NCI-H2171 treated with DMSO at 0.1 percent for 48 hours (cell line): ENCODE measurements at places on chromosomes 5 and 9.

GRCh38 chr5:138068742-138069600, 14.9 kb upstream of the WNT8A start:
- peak; percentile 48 for DNase-seq

- DNase-seq = no peak
These were observed 180.2 kb upstream of the GAS1 start for GRCh38 chr9:87127543-87127942.

- DNase-seq = no peak
These were observed 16.6 kb downstream of the ATOX1 start for GRCh38 chr5:151741678-151742423.

GRCh38 chr9:123302348-123303214, 34.2 kb upstream of the STRBP start:
- no peak for DNase-seq

- no peak for DNase-seq
These were observed 262.1 kb downstream of the RFX3 start for GRCh38 chr9:3263698-3264097.

- DNase-seq = no peak
These were observed 49.1 kb upstream of the EXOC3 start for GRCh38 chr5:393846-394275.

DNA sequence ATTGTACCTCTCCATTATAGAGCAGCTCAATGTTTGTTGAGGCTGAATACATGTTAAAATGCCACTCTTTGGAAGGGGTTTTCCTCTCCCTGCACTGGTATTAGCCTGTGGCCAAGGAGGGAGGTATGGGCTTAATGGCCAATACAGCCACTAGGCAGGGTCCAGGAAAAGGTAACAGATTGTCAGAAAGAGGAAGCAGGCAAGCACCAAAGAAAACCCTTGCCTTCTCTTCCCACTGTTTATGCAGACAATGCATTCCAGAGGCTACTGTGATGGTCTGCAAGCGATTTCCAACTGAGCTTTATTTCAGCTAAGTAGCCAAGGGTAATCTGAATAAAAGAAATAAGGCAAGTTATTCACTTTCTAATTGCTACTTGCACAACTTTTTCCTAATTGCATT, 95.3 kb upstream of the SLC27A6 start:
- no peak for DNase-seq

DNA sequence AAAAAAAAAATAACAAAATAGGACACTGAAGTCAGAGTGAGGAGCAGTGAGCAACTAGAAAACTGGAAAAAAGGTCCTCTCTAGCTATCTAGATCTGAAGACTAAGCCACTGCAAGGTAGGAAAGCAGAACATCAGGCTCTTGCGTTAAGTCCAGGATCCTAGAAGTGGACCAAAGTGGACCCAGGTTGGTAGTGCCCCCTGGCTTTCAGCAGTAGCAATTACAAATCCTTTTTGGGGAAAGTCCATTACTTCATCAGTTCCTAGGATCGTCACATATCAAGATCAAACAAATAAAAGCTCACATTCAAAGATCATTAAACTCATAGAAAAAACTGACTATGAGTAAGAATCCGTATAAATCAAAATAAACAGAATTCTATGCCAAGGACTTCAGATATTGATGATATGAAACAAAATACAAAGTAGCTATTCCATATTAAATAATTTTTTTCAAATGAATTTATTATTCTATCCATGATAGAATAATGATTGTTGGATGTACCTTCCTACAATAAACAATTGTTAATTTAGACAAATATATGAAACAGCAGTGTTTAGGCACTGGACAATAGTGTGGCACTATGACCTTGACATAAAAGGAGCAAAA, 6.5 kb upstream of the RICTOR start:
- no peak for DNase-seq

DNA sequence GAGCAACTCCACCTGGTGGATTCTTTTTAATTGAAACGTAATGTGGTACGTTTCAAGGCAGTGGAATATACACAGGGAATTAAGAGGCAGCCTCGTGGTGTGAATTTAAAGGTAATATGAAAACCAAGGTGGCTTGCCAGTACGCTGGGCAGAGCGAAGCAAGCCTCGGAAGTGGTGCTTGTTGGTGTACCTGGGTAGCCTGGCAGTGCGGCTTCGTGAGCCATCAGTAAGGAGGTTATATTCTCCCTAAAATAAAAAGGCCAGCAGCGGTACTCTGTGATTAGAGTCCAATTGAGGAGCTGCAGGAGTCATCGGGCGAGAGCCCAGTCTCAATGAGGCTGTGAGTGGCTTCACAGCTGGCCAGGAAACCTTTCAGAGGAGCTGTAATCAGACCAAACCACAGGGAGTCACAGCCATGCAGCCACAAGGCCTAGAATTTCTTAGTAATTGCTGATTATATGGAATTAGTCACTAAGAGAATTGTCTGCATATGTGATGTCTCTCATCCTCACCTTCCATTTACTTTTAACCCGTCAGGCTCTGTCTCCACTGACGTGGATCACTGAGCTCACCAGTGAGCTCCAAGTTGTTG, 57.7 kb downstream of the DCP2 start:
- DNase-seq = no peak

DNA sequence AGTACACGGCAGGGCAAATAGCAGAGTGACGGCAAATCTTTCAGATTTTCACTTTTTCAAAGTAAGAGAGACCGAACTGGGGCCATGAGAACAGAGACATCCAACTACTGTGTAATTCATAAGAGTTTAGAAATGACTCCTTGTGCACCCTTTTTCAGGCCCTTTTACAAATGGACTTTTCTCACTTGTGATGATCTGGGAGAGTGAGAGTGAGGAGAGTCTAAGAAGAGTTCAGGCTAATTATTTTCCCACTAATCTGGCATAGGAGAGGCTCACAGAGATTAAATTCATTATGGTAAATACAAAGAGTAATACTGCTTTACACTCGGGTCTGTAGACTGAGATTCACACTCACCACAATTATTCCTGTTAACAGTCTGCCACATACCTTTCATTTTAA, 880 bp upstream of the CCNG1 start:
- no peak for DNase-seq

- DNase-seq = no peak
These were observed 7.3 kb upstream of the SPARC start for GRCh38 chr5:151694035-151694485.

DNA sequence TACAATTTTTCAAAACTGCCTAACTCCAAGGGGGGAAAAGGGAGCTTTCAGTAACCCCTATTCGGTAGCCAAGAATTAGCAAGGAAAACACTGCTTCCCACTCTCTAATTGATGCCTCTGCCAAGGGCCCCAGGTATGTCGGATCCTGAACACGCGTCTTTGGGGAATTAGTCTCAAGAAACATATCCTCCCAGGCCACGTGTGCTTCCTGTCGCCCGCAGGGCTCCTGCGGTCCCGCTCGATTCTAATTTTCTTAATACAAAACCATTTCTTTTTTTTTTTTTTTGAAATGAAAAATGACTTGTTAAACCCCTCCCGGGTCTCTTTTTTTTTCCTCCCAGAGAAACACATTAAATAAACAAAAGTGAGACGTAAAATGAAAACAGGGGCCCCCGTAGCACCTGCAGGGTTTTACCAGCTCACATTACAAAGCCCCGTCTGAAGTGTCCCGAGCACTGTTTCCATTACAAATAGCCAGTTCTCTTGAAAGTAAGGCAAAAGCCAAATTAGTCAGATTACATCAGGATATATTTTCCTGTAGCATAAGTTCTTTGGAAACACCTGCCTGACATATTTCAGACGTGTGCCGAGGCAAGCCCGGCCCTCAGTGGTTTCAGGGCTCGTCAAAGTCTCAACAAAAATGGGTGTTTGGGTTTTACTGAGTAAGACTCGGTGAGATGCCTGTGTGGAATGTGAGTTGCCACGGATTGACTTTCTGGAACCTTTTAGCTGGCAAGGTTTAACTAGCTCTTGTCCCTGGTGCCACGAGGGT, 21.5 kb downstream of the SMIM23 start:
- peak; percentile 21 for DNase-seq

DNA sequence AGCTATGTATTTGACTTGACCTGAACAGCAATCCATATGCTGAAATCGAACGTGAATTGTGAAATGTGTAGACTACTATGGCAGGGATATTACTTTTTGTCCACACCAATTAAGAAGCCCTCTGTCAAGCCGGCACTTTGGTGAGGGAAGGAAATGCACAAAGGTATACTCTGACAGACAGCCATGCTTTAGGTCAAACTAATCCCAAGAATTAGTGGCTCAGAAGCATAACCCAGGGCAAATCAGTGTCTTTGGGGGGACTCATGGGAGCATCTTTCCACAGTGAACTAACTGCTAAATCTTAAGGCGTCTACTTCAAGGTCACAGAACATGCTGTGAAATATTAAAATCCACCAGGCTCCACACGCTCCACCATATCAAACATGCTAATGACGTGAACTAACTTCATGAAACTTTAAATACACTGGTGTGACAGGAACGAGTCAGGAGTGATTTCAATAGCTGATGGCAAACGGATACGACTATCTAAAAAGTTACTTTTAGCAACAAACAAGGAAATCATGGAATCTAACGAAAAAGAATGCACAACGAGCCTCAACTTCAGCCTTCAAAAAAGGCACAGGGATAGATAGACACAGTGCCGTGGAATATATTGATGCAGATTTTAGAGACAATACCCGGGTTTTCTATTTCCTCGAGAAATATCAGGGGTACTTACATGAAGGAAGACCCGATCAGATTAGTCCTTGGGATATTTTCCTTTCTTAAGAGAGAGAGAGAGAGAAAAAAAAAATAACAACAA, 527 bp downstream of the MEF2C start:
- no peak for DNase-seq

GRCh38 chr5:178287791-178288105, 55.1 kb upstream of the PHYKPL start:
- DNase-seq = no peak

GRCh38 chr9:76302947-76303550, 91.2 kb downstream of the RFK start:
- peak; percentile 66 for DNase-seq

- DNase-seq = peak; percentile 18
These were observed 4.6 kb upstream of the SERINC5 start for GRCh38 chr5:80260461-80260860.

DNA sequence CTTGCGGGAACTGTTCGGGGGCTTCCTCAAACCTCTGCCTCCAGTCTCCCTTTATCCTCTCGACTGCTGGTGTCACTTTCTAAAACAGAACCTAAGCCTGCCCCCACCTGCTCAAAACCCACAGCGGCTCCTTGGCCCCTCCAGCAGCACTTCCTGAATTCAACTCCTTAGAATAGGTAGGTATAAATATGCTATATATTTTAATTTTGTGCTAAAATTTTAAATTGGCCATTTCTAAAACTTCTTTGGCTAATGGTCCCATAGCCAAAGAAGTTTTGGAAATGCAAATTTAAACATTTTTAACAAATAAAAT, 71.8 kb upstream of the TBC1D2 start:
- DNase-seq = no peak

GRCh38 chr9:125407432-125407973, 145.9 kb downstream of the GAPVD1 start:
- no peak for DNase-seq

GRCh38 chr5:108670591-108671289, 77.0 kb upstream of the FER start:
- no peak for DNase-seq

DNA sequence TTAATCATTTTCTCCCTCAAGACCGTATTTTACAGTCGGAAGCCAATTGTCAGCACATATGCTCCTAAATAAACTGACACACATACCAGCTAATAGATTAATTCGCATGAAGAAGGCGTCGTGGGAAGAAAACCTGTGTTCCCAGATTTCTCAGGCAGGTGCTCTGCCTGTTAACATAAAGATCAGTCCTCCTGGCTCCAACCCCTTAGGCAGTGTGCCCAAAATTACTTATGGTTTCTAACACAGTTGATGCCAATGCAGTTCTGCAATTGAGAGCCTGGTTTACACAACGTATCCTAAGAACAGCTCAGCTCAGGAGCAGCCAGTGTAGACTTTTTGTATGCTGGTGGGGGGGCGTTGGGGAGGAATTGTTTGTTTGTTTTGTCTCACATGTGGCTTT, 208.3 kb downstream of the ENC1 start:
- DNase-seq = peak; percentile 89

DNA sequence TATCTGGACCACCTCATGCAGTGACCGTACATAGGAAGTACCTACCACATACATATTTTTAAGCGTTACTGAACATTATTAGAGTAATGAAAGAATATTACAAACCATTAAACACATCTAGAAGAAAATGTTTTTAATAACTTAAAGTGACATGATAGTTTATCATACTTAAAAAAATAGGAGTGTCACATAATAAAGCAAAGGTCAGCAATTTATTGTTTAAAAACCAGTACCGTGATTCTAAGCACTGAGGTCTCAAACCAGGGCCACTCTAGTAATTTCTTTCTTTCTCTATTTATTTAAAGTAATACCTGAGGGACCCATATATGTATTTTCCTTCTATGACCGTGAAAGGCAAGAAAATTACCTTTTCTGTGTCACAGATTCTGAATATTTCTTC, 216.0 kb downstream of the MLLT3 start:
- DNase-seq = no peak

DNA sequence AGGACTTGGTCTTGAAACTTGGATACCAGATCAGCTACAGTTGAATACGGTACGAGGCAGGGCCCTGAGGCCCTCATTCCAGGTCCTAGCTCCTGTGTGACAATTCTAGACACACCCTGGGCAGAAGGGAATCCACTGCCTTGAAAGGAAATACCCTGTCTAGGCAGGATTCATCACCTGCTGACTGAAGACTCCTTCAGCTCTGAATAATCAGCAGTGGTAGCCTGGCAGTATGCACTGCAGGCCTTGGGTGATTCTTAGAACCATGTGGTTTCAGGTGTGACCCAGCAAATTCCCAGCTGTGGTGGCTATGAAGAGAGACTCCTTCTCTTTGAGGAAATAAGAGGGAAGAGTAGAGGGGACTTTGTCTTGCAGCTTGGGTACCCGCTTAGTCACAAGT, 17.2 kb upstream of the EFNA5 start:
- no peak for DNase-seq

DNA sequence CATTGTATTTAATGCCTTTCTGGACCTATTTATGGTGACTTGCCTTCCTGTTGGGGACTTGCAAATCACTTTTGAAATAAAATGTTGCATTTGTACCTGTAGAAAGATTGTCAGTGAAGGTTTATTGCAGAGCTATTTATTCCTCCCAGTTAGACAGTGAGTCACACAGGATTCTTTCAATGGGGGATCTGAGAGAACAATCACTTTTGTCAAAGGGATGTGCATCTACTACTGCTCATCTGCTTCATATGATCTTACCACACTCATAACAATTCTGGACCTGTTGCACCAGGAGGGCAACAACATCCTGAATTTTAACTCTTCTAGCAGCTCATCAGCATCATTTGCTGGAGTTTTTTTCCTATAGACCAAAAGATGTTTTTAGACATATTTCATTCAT, 66.8 kb downstream of the FBXL7 start:
- no peak for DNase-seq
